ENCODE measurements at places on chromosomes 11 and 22.

DNA sequence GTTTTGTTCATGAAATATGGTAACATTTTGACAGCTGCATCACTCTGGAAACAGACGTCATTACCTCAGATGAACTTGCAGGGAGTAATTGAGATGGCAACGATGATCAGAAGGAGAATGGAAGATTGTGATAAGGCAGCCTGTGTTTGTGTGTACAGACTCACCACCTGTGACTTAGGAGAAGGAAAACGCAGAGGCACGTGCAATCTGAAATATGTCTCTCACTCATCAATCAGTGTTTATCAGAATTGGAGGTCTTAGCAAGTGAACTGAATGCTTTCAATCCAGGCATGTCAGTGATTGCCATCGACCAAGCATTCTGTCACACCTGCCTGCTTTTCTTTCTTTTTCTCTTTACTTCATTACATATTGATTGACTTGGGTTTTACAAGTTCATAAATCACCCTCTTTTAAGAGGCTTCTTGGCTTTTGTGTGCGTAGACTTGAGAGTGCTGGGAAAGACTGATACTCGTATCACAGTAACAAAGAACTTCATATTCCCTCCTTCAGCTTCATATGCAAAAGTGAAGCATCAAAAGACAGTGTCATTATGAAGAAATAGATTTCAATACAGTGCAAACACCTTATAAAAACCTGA, 24.6 kb downstream of the FAT3 start:
- DNase-seq, result no peak

DNA sequence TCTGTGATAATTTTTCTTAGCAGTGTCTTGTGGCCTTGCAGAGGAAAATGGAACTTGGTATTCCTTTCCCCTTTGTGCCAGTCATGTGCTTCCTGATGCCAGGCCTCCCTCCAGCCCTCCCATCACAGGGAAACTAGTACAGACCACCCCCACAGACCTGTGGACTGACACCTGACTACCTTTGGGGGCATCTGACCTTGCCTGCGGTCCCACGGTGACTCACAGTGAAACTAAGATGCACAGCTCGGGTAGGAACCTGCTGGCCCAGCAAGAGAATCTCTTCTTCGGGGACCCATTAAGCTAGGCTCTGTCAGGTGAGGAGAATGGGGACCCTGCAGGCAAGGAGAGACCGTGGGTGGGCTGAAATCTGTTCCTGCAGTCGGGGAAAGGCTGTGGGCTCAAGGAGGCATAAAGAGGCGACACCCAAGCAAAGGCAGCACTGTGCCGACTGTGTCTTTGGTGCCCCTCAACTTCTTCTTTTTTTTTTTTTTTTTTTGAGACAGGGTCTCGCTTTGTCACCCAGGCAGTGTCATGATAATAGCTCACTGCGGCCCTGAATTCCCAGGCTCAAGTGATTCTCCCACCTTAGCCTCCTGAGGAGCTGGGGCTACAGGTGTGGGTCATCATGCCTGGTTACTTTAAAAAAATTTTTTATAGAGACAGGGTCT, 20.8 kb upstream of the PEX26 start:
- DNase-seq, result no peak

- DNase-seq, result no peak
These were observed 1052.9 kb downstream of the NTM start for GRCh38 chr11:132423266-132423665.

DNA sequence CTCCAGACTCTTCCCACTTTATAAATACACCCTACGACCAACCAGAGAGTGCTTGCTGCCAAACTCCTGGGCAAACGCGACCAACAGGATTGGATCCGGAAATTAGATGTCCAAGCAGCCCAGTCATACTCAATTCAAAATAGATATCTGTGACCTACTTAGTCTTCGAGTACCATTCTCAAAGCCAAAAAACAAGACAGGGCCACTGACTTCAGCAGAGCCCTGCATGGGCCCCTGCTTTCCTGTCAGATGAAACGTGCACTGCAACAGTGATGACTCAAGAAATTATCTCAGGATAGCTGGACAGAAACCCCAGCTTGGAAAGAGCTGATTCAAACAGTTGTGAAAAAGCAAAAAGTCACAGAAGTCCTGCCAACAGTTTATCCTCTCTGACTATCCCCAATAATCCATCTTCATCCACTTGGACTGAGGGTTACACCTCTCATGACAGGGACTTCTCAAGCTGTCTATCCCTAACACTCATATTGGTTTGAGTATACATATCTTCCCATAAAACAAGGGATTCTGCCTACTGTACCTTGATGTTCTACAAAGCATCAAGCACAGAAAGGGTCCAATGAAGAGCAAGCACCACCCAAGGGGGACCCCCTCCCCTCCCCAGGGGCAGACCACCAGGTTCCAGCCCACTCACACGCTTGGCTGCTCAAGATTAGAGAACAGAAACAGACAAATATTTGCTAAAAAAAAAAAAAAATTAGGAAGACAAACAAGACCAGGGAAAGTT, 17.4 kb downstream of the SMCO4 start:
- DNase-seq, result no peak

- DNase-seq, result peak; percentile 16
These were observed 23.4 kb upstream of the CADM1 start for GRCh38 chr11:115527534-115528125.

GRCh38 chr22:19336133-19337075, 44.9 kb upstream of the CLTCL1 start:
- no peak for DNase-seq

DNA sequence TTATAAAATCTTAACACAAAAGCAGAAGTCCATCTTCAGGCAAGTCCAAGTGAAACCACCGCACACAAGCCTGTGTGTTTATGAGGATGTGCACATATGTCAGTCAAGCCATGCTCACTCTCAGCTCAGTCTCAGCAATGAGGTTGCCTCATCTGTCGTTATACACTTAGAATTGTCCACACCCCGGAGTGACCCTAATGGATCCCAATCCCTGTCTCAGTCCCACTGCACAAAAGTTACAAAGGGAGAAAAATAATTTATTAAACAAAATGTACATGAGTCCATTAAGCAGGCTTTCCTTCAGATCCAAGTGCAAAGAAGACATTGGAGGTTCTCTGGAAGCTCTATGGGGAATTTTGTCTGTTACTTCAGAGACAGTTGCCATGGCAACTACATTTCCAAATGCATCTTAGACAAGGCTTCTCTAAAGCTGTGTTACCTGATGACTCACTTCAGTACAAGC, 24.4 kb downstream of the OR8B12 start:
- no peak for DNase-seq

DNA sequence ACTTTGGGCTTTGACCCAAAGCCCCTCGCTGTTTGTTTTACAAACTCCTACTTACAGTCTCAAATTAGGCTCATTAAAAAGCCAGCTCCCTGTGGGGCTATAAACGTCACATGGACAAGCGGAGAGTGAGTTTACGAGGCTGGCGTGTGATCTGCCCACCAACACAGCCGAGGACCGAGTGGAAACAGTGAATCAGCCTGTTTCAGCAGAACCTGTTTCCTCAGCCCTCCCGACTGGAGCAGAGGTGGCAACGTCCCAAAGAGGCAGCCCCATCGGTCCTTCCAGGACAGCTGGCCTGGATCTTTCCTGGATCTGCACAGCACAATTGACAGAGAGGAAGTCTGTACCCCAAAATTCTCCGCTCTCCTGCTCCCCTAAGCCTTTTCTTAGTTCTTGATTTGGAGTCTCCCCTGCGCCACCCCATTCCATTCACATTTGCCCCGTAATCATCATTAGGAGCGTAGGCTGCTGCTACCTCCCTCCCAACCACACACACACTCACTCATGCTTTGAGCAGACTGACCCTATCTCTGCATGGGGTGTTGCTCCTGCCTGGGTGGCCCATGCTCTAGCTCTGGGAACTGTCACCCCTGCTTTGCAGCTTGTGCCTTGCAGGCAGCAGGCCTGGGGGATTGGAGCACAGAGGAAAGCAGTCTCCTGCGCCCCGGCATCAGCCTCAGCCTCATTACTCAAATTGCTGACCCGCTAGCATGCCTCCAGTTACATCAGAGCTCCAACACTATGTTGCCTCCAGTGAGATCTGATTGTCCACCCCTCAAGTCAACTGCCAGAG, 117.8 kb downstream of the NAT10 start:
- no peak for DNase-seq

- no peak for DNase-seq
These were observed 6.2 kb downstream of the PYGM start for GRCh38 chr11:64753380-64754123.

GRCh38 chr22:47369431-47370015, 607.1 kb downstream of the TBC1D22A start:
- no peak for DNase-seq
